ENCODE measurements at places on chromosomes 2 and 18. TPM values are rescaled to one million over a fixed set of nuclear protein-coding genes. Genes with fewer than 3 reads are reported as not detected.

GRCh38 chr2:212912445-212913103, 238.8 kb downstream of the IKZF2 start:
- DNase-seq = no peak

DNA sequence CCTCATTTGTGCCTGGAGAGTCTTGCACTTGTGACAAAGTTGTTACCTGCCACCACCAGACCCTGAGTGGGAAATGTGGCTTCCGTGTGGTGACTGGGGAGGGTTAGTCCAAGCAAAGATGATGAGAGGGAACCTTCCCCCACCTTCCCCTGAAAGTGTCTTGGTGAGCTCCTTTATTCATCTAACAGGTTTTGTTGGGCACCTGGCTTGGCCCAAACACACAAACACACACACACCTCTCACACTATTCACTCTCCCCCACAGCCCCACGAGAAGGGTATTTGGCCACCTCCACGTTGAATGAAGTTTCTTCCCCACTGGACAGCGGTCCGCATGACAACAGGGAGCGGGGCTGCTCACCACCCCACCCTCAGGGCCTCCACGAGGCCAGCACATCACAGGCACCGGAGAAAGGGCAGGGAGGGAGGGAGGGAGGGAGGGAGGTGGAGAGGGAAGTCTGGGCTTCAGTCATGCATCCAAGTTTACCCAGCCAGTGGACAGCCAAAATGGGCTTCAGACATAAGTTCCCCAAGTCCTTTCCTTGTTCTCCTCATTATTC, 1.4 kb downstream of the CIB4 start:
- DNase-seq = no peak

GRCh38 chr2:122368576-122369243, 613.3 kb downstream of the TSN start:
- no peak for DNase-seq

ADAM23 gene
- polyA plus RNA-seq = 4.5 TPM

COLEC12 gene
- 119 TPM for polyA plus RNA-seq

CD8B2 gene
- 0.06 TPM for polyA plus RNA-seq

GRCh38 chr2:179376881-179377280, 112.2 kb upstream of the SESTD1 start:
- no peak for DNase-seq

DNA sequence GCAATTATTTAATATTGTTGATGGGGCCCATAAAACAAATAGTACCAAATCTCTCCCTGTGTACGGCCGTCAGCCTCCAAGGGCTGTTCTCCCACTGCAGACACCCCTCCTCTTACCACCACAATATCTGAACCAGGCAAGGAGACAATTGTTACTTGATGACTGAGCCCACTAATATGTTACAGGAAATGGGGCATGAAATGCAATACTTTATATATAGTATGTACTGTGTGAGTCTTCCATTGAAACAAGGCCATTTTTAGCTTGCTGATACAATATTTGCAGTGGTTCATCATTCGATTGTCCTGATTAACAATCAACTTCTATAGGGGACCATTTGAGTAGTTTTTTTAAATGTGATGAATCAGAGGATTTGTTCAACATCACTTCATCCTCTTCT, 307.3 kb downstream of the GBX2 start:
- no peak for DNase-seq

NXPH2 gene
- polyA plus RNA-seq = 0.75 TPM

DNA sequence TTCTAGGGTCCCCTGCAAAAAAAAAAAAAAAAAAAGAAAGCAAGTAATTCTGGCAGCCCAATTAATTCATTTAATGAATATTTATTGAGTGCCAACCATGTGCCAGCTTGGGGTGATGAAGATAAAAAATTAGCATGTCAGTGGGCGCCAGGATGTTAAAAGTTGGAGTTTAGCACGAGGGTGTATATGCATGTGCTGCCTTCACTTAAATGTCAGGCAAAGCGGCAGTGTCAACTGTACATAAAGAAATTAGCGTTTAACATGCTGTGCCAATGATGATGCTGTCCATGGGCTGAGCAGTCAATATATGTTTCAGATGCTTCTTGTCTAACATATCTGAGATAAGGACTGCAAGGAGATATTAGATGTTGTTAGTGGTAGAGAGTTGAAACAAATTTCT, 49.5 kb downstream of the ASAP2 start:
- no peak for DNase-seq

COL3A1 gene
- polyA plus RNA-seq = 1,386 TPM
